Adrenal gland (tissue), 19 donors: ENCODE measurements at places on chromosomes 5 and 9. TPM values are rescaled to one million over a fixed set of nuclear protein-coding genes. Genes with fewer than 3 reads are reported as not detected.
A peak's percentile ranks its signal among the peaks of the same experiment; 100 is the strongest.

GRCh38 chr5:34570721-34571676 lies 85.1 kb upstream of the RAI14 start:
- H3K27ac ChIP-seq: no peak overlapping the region
- no peak for DNase-seq
- no peaks in the 10 kb centered on the region for H3K4me1 ChIP-seq
- no peak overlapping the region for H3K4me3 ChIP-seq

- H3K27me3 ChIP-seq: no peaks in the 10 kb centered on the region
- H3K4me3 ChIP-seq: no peak overlapping the region
- H3K36me3 ChIP-seq: no peaks in the 10 kb centered on the region
- H3K4me1 ChIP-seq: no peaks in the 10 kb centered on the region
- no peak for DNase-seq
- no peak overlapping the region for H3K27ac ChIP-seq
Measured at GRCh38 chr5:30959238-30959637, 234.2 kb upstream of the CDH6 start.

- no peaks in the 10 kb centered on the region for H3K4me1 ChIP-seq
- peak; percentile 81 for DNase-seq
Measured at GRCh38 chr5:132971483-132972435, 8.3 kb upstream of the AFF4 start.

- H3K4me3 ChIP-seq: no peak overlapping the region
- DNase-seq: no peak
- no peaks in the 10 kb centered on the region for H3K4me1 ChIP-seq
Measured at GRCh38 chr5:169070413-169070812, 230.5 kb downstream of the SLIT3 start.

DNA sequence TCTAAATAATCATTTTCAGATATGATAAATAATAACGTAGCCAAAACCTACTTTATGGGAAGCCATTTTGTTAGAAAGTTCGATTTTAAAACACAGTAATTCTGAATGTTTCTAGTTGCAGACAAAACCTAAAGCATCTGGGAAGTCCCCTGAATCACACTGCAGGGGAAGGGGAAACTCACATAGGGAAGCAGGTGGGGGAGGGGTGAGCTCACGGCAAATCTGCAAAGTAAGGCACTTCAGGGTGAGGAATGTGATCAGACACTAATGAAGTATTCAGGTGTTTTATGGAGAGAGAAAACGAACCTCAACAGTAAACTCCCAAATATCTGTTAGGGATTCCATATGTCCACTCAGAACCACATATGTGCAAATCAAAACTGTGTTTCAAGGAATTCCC lies 70.7 kb downstream of the EPB41L4A start:
- no peaks in the 10 kb centered on the region for H3K27me3 ChIP-seq
- no peaks in the 10 kb centered on the region for H3K4me1 ChIP-seq
- H3K36me3 ChIP-seq: no peaks in the 10 kb centered on the region
- no peak for DNase-seq

Gene DIPK1B
- 13.6 TPM for total RNA-seq

Gene C5orf34
- 0.67 TPM for total RNA-seq

Gene TTC16
- total RNA-seq: 0.61 TPM

Gene SH3TC2
- total RNA-seq: 0.52 TPM

DNA sequence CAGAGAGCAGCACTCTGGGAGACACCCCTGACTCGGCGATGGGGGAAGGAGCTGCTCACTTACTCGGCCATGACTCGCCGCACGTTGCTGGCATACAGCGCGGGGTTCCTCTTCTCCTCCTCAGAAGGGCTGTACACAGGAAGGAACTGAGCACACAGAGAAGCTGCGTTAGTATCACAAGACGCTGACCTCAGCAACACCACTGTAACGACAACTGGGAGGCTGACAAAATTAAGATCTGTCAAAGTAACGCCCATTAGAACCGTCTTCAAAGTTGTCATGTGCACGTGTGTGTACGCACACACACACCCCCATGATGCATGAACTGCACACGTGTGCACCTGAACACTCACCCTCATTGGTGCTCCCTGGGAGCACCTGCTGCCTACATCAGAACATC lies 32.1 kb upstream of the SLC6A3 start:
- peaks cover 15% of the 10 kb centered on the region for H3K4me1 ChIP-seq
- H3K27ac ChIP-seq: no peak overlapping the region
- peak; percentile 60 for DNase-seq
- H3K4me3 ChIP-seq: no peak overlapping the region
- H3K36me3 ChIP-seq: no peaks in the 10 kb centered on the region

Gene FST
- 3.4 TPM for total RNA-seq

Gene TRIM36
- total RNA-seq: 1.5 TPM

GRCh38 chr5:97042996-97043395 lies 99.4 kb downstream of the LIX1 start:
- H3K4me1 ChIP-seq: no peaks in the 10 kb centered on the region
- H3K27me3 ChIP-seq: no peaks in the 10 kb centered on the region
- no peak overlapping the region for H3K27ac ChIP-seq
